Stimulated activated CD8-positive, alpha-beta memory T cell treated with anti-CD3 and anti-CD28 coated beads, Interleukin-4, amount 100 ng/mL, for 4 hours (primary cell): ENCODE measurements at places on chromosomes 3 and 15.

GRCh38 chr15:73366766-73367623 lies 1.8 kb downstream of the HCN4 start:
- DNase-seq: no peak

DNA sequence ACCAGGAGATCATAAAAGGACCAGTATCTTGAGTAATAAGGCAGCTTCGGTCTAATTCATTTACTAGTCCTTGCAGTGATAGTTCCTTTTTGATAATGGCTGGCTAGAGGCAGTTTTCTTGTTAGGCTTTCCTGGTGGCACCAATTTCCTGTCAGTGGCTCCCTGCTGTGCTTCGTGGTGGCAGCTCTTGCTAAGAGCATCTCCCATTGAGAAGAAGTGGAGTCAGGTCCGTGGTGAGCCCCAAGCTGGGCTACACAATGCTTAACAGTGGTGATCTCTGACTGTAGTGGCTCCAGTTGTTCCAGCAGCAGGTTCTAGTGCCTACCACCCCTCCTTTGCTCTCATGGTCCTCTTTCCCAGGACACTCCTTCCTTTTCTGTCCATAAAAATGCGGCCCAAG lies 111.2 kb downstream of the RAP2B start:
- no peak for DNase-seq

DNA sequence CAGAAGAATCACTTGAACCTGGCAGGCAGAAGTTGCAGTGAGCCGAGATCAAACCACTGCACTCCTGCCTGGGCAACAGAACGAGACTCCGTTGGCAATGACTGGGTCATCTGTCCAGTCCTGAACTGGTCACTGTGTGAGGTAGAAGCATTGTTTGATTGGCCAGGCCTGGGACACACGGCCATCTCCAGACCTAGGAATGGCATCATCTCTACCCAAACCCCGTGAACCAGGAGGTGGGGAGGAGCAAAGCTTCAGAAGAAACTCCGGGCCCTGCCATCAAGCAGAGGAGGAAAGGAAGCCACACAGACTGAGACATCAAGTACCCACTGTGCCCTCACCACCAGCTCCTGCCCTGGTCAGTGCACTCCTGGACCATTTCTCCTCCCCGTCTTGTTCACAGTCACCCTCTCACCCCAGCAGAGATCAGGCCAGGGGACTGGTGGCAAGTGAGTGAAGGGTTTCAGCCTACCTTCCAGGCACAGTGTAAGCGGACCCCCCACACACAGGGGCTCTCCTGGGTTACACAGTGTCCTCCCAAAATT lies 31.6 kb downstream of the GOLGA6L2 start:
- no peak for DNase-seq

- no peak for DNase-seq
Observed at GRCh38 chr3:129161860-129162271, 1.0 kb upstream of the ISY1 start.

DNA sequence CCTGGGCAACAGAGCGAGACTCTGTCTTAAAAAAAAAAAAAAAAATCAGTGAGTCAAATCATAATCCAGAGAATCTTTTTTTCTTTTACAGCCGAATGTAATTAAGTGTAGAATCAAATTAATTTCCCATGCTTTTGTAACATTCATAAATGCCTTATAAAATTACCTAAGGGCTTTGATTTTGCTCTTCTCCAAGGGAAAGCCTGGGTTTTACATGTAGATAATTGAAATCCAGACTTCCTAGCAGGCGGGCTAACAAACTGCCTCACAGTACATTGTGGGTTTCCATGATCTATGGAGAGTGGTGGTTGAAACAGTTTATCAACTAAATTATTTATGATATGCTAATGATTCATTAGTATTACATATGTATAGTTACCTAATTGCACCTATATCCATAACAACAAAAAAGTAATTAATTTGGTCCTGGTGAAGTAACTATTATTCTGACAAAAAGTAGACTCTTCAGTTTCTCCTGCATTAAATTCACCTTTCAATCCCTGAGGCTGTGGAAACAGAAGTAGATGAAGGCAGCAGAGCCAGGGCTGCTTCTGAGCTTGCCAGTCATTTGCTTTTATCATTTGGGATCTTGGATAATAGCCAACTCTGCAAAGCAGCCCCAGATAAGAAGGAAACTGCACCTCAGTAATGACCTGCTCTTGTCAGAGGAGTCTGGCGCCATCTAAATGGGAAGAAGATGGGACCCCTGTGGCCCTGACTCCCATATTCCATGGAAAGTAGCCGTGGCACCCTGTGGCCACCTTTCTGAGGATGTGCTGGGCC lies 9.5 kb downstream of the CCR9 start:
- DNase-seq: no peak

DNA sequence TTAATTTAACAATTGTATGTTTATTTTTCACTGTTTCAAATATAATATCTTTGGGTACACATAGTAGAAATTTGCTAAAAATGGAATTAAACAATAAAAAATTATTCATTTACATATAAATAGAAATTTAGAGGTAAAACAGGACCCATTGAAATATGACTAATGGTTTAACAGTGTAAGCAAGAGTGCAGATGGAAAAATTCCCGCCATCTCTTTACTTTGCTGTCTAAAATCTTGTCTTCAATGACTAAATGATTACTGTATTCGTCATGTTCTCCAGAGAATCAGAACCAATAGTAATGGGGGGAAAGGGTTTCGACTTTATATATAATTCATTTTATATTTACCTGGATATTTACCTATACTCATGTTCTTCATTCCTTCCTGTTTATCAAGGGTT lies 163.1 kb downstream of the IL1RAP start:
- no peak for DNase-seq
